NCI-H748 treated with DMSO at 0.1 percent for 48 hours (cell line): ENCODE measurements at places on chromosomes 7 and 10.

DNA sequence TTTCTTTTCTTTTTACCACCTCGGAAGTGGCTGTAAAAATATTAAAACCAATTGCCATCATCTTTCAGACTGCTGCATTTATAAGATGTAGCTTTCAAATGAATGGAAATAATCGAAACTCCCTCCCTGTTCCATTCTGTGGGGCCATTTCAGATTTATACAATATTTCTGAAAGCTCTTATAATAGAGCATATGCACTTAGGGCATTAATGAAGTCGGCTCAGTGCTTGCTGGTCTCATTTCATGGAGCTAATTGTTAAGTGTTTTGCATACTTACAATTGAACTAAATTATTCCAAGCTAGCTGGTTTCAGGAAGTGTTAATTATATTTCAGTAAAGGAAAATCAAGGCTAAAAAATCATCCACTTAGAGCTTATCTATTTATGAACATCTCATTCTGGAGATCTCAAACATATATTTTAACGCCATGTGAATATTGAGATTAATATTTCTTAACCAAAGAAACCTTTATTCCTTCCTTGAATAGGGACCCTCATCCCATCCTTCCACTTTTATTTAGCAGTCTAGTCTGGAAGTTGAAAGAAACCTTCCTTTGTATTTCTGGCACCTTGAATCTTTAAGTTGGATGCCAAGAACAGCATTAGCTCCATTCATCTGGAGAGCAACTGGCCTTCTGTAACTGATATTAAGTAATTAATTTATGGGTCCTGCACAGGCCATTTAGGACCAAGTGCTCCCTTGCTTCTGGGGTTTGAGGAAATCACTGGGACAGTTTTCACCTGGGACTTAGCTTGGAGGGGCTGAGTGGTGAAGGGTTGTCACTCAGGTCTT lies 45.1 kb downstream of the RPS24 start:
- DNase-seq: no peak

DNA sequence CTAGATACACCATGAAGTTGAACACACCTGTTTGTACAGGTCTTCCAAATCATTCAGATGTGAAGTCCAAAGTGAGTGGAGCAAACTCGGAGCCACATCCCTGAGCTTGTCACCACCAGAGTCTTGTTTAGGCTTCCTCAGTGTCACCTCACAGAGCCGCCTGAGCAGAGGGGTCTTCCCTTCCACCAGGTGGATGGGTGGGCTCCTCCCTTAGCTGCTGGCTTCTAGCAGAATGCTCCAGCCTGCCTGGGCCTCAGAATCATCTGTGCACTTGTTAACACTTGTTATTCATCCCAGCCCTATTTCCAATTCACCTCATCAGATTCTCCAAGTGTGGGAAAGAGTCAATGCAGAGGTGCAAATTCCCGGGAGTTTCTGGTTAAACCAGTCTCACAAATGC lies 32.5 kb downstream of the C10orf71 start:
- DNase-seq: no peak

DNA sequence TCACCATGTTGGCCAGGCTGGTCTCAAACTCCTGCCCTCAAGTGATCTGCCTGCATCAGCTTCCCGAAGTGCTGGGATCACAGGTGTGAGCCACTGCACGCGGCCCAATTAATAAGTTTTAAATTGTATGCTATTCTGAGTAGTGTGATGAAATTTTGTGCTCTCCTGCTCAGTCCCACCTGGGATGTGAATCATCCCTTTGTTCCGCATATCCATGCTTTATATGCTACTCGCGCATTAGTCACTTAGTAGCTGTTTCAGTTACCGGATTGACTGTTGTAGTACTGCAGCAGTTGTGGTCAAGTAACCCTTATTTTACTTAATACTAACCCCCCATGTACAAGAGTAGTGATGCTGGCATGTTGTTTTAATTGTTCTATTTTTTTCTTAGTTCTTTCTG lies 47.3 kb upstream of the OIT3 start:
- DNase-seq: no peak

GRCh38 chr7:27129729-27130539 lies 623 bp downstream of the HOXA4 start:
- DNase-seq: peak; percentile 62

DNA sequence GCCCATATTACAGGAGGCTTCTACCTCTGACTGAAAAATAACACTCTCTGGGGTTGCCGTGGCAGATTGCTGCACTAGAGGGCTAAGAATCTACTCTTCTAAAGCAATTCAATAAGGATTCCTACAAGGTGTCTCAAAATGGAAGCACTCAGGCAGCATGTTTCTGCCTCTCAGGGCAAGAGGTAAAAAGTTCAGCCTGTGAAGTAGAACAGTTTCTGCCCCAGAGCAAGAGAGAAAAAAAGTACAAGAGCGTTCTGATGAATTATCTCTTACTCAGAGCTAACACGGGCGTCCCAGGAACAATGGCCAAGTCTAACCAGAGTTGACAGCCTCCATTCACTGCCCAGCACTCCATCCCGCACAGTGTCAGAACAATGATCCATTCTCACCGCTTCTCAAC lies 71.3 kb upstream of the TES start:
- DNase-seq: no peak

- no peak for DNase-seq
Measured at GRCh38 chr7:12719981-12720865, 32.8 kb downstream of the ARL4A start.

- DNase-seq: peak; percentile 30
Measured at GRCh38 chr10:95430231-95430951, 130.8 kb downstream of the SORBS1 start.

- no peak for DNase-seq
Measured at GRCh38 chr7:9582824-9583223, 1149.4 kb downstream of the NXPH1 start.

- peak; percentile 34 for DNase-seq
Measured at GRCh38 chr7:131859147-131859821, 302.9 kb upstream of the PODXL start.

GRCh38 chr7:98294326-98294725 lies 12.8 kb downstream of the BRI3 start:
- no peak for DNase-seq

GRCh38 chr10:71314028-71314693 lies 4.9 kb upstream of the SLC29A3 start:
- DNase-seq: peak; percentile 3
